ENCODE measurements at places on chromosomes 11 and 22.

- DNase-seq, result no peak
Observed at GRCh38 chr11:92425127-92425526, 200.5 kb downstream of the FAT3 start.

DNA sequence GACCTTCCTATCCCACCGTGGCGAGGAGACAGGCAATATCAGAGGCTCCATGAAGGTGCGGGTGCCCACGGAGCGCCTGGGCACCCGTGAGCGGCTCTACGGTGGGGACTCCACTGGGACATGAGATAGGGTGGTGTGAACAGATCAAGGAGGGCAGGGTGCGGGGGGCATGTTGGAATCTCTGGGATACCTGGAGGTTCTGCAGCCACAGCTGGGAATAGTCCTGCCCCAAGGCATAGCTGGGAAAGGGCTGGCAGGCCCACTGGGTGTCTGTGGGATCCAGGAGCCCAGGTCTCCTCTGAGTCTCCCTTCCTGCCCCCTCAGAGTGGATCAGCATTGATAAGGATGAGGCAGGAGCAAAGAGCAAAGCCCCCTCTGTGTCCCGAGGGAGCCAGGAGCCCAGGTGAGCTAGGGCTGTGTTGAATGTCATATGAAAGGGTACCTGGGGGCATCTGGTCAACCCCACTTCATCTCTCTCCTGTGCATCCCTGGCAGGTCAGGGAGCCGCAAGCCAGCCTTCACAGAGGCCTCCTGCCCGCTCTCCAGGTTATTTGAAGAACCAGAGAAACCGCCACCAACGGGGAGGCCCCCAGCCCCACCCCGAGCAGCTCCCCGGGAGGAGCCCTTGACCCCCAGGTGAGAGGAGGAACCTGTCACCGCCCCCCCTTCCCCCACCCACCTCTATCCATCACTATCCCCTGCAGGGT is 8.5 kb downstream of the PHOX2A start:
- DNase-seq, result no peak

GRCh38 chr11:93187290-93187689 is 10.5 kb downstream of the SLC36A4 start:
- DNase-seq, result no peak

DNA sequence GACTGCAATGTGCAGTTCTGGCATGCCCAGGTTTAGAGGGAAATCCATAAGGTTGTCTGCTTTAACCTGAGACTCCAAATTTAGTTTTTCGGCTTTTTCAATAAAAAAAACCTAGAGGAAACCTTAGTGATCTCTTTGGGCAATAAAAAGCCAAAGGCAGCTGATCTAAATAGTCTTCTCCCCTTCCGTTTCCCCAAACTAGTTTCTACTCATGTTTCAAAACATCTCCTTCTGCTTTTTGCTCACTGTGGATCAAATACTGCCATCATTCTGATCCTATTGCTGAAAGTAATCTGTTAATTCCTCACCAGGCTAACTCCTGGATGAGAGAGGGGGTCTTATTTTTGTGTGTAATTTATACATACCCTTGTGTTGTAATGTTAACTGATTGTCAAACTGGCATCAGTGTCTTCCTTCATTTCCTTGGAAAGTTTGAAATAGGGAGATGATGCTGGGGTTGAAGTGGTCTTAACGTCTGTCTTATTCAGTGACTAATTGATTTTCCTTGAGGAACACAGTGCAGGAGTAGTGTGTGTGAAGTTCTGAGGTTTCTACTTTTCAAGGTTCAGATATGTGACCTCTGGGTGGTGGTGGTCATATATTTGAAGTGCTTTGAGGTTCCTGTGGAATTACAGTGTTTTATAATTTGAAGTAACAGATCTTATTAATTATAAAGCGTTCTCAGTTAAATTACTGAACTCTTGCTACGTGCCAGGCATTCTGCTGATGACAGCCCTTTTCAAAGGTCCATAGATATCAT is 55.0 kb downstream of the ARHGAP42 start:
- no peak for DNase-seq

DNA sequence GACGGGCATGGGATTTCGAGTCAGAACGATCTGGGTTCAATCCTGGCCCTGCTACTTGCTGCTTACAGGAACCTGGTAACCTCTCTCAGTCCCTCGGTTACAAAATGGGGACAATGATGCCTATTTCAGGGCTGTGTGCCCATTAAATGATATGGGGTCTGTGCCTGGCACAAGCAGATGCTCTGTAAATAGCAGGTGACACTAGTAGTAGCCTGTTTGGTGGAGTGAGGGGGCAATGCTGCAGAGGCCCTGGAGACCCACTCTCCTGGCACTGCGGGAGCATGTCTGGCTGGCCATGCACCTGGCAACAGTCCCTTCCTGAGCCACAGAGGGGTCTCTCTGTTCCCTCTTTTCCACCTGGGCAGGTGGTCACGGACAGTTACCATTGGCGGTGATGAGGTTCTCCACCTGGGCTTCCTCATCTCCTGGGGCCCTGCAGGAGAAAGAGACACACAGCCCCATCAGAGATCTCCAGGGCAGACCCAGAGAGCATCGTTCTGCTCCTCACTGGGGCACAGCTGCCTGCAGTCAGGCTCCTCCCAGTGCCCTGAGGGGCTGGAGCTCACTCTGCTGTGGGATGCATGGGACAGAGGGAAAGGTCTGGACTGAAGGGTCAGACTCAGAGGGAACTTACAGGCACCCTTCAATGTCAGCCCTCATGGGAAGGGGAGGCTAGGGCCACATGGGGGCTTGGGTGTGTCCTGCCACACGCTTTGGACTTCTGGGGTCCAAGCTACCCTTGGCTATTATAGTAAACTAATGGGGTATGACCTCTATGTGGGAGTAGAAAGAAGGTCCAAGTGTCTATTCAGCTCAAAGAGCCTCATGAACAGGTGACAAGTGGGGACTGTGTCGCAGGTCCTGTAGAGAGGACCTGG is 15.6 kb upstream of the FXYD2 start:
- DNase-seq, result no peak

Data from DMS79 treated with DMSO at 0.1 percent for 48 hours (cell line).